ENCODE measurements at places on chromosomes 16 and 17.

- no peak for DNase-seq
Observed at GRCh38 chr17:27591986-27592385, 39.0 kb upstream of the LGALS9 start.

DNA sequence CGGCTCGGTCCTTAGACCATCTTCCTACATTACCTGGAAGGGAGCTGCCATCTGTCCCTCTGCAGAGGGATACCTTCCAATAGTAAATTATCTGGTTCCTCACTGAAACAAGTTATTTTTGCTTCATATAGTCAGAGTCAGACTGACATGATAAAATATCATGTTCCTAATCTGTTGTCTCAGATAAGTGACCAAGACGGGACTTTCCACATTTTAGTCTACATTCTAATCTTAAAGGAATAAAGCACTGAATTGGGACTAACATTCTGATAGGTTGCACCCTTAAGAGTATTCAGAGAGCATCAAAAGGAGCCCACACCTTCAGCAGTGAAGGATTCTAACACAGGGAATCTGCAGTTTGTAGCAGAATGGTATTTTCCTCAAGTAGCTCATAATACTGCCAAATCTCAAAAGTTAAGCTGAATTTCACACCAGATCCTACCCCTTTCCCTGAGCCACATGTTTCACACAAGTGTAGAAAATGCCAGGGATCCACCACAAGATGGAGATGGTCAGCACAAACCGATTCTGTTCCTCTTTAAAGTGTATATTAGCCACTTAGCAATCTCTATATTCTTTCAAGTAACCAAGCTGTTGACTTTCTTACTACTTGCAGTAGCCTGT is 13.4 kb downstream of the GINS2 start:
- DNase-seq = no peak

- no peak for DNase-seq
Observed at GRCh38 chr16:89291776-89292175, 74.3 kb downstream of the ZNF778 start.

DNA sequence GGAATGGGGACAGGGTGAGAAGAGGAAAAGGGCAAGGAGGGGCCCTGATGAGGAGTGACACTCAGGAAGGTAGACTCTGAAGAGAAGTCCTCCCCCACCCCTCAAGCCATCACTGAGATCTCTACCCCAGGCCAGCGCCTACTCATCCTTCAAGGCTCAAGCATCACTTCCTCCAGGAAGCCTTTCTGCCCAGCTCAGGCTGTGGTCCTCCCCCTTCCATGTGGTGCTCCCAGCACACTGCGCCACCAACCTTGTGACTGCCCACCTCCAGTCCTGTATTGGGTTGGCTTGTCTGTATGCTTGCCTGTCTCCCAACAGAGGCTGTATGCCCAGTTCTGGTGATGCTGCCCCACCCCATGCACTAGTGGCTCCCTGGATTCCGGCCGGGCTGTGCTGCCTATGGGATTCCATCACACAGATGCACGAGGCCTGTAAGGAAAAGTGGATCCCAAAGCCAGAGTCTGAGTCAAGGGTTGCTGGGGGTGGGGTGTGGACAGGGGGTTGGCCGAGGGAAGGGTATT is 19.8 kb upstream of the ZFP90 start:
- DNase-seq = no peak

DNA sequence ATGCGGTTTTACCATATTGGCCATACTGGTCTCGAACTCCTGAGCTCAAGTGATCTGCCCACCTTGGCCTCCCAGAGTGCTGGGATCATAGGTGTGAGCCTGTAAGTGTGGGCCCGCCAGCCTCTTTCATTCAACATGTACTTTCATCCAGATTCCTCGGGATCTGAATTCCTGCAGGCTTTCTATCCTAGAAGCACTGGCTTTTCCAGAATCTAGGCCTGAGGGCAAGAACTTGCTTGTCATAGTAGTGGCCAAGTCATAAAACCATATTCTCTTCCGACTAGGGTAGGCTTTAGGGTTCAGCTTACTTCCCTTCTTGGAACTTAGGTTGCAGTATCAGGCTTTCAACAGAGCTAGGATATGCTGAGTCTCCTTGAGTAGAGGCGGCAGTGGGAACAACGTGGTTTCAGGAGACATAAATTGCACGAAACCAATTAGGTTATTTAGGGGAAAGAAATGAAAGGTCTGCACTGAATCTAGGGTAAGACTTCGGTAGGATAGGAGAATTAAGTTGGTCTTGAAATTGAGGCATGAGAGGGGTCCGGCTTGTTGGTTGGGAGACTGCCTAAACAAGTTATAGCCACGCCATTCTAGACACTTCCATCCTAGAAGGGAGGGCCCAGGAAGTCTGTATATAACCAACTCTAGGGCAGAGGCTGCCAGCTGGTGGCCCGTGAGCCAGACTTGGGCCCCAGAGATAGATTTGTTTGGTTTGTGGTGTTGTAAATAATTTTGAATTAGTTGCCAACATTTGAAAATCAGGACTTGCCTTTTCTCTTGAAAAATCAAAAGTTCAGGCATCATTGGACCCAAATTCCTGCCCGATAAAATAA is 15.6 kb downstream of the SLC7A6 start:
- no peak for DNase-seq

- DNase-seq = no peak
Observed at GRCh38 chr16:14333361-14333760, 262.2 kb downstream of the MRTFB start.

DNA sequence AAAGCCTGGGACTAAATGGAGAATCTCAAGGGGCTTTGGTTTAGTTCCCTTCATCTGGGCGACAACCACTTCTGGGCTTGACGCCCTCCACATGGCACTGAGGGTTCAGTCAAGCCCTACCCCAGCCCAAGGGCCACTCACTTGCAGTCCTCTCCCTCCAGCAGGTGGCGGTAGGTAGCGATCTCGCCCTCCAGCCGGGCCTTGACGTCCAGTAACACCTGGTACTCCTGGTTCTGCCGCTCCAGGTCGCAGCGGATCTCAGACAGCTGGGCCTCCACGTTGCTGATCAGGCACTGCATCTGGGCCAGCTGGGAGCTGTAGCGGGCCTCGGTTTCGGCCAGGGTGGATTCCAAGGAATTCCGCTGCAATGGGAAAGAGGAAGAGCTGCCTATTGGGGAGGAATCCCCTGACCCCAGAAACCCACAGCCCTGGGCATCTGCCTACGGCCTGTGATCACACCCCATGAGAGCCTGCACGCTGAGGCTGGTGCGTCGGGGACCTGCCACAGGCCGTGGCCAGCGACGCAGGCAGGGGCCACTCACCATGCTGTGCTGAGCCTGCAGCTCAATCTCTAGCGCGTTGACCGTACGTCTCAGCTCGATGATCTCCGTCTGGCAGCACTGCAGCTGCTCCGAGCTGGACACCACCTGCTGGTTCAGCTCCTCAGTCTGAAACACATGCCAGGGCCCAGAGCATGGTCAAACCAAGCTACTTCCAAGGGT is 2.7 kb downstream of the KRT36 start:
- no peak for DNase-seq

DNA sequence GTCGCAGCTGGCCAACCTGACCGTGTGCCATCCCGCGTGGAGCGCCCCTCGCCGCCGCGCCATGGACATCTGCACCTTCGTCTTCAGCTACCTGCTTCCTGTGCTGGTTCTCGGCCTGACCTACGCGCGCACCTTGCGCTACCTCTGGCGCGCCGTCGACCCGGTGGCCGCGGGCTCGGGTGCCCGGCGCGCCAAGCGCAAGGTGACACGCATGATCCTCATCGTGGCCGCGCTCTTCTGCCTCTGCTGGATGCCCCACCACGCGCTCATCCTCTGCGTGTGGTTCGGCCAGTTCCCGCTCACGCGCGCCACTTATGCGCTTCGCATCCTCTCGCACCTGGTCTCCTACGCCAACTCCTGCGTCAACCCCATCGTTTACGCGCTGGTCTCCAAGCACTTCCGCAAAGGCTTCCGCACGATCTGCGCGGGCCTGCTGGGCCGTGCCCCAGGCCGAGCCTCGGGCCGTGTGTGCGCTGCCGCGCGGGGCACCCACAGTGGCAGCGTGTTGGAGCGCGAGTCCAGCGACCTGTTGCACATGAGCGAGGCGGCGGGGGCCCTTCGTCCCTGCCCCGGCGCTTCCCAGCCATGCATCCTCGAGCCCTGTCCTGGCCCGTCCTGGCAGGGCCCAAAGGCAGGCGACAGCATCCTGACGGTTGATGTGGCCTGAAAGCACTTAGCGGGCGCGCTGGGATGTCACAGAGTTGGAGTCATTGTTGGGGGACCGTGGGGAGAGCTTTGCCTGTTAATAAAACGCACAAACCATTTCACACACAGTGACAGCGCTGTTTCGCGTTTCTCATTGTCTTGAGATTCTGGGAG is 2.0 kb upstream of the ZACN start:
- DNase-seq = no peak

DNA sequence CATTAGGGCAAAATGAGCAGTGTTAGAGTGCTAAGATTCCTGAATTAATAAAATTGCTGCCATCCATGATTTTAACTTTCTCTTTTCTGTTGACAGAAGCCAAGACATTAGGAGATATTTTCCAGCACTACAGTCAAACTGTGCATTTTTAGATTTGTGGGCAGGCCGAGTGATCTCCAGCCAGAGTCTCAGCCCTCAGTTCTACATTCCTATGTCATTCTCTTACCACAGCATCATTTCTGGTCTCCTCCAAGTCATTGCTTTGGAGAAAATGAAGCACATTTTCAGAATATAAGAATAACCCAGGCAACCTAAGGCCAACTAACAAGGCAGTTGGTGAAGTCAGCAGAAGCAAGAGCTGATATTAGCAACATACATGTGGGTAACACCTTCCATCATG is 74.6 kb upstream of the NUDT7 start:
- DNase-seq = no peak

DNA sequence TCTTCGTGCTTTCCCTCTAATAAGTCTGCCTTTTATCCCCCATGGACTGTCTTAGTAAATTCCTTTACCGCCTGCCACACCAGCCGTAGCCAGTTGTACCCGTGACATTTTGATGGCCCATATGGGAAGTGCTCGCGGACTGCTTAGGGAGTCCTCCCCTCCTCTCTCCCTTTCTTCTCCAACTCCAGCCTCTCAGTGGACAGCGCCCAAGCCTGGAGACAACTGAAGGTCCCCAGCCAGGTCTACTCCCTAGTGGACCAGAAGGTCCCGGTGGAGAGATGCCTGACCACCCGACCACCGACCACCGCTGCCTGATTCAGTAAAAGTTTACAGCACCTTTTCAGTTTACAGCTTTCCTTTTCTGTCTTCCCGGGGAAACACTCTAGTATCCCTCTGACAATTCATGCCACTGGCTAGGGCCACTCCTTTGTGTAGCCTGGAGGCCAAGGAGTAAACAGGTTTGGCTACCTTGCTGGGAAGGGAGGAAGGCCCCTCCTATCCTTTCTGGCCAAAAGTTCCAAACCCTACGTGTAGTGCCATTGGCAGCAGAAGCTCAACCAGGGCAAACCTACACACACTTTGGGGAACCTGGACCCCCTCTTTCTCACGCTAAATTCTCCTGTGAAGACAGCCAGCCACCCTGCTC is 18.0 kb downstream of the CTRB2 start:
- no peak for DNase-seq
